Fibroblast of gingiva (primary cell): ENCODE measurements at places on chromosomes 12 and 14.

DNA sequence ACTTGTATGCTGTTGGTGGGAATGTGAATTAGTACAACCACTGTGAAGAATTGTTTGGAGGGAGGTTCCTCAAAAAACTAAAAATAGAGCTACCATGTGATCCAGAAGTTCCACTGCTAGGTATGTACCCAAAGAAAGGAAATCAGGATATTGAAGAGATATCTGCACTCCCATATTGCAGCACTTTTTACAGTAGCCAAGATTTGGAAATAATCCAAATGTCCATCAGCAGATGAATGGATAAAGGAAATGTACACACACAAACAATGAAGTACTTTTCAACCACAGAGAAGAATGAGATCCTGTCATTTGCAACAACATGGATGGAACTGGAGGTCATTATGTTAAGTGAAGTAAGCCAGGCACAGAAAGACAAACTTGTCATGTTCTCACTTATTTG lies 25.9 kb downstream of the TIGAR start:
- DNase-seq: no peak

DNA sequence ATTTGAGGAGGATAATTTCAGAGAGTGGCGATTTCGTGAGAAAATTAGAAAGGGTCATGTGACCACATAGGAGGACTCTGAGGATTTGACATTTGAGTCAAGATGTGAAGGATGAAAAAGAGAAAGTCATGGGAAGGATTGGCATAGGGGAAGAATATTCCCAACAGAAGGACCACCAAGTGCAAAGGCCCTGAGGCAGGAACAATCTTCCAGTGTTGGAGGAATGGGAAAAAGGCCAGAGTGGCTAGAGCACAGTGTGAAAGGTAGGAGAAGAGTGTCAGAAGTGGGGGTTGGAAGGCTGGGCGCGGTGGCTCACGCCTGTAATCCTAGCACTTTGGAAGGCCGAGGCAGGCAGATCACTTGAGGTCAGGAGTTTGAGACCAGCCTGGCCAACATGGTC lies 3.9 kb upstream of the PPP1CC start:
- no peak for DNase-seq

DNA sequence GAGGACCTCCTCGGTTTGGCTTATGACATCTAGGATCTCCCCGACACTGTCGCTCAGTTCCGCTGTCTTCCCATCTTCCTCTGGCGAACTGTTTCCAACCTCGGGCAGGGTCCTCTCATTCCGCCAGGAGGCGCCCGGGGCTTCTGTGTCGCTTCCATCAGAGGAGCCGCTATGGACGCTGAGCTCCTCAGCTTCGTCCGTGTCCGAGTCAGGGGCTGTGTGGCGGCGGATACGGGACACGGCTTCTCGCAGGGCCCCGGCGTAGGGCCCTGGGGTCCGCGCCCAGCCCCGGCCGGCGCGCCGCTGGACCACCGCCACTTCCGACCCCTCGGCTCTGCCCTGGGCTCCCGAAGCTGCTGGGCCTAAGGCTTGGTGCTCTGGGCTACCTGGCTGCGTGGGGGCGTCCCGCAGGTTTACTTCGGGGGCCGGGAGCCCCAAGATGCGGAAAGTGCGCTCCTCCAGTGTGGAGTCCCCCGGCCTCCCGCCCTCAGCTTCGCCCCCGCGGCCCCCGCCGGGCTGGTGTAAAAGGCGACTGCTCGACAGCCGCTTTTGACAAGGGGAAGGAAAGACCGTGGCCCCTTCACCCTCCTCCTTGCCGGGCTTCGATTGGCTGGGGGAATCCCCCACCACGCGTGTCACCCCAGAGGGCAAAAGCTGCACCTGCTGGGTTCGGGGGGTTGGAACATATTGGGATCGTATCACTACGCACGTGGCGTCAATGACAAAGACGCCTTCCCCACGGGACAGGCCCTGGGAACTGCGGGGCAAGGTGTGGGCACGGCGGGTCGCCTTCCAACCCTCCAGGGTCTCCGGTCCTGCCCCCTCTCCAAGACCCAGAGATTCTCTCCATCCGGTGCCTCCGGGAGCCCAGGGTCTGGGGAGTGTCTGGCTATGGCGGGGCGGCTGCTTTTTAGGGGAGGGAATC lies 2.1 kb downstream of the DDN start:
- DNase-seq: peak; percentile 58

DNA sequence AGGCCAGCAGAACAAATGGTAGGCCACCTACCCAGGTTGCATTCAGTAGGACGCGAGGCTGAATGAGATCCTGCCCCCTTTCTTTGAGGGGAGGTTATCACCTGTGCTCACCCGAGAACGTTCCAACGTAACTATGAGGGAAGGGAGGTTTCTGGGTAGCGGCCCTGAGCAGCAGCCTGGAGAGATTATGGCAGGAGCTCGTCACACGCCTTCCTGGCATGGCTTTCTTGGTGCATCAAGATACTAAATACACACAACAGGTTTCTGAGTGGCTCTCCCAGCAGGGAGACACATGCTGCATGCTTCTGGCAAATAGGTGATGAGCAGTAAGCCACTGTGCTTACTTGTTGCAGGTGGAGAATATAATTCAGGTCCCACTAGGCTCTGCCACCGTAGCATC lies 147.7 kb downstream of the CALM1 start:
- DNase-seq: no peak

- no peak for DNase-seq
Observed at GRCh38 chr14:76964695-76965094, 63.8 kb downstream of the IRF2BPL start.

GRCh38 chr12:101939856-101940265 lies 62.5 kb downstream of the DRAM1 start:
- DNase-seq: peak; percentile 77

DNA sequence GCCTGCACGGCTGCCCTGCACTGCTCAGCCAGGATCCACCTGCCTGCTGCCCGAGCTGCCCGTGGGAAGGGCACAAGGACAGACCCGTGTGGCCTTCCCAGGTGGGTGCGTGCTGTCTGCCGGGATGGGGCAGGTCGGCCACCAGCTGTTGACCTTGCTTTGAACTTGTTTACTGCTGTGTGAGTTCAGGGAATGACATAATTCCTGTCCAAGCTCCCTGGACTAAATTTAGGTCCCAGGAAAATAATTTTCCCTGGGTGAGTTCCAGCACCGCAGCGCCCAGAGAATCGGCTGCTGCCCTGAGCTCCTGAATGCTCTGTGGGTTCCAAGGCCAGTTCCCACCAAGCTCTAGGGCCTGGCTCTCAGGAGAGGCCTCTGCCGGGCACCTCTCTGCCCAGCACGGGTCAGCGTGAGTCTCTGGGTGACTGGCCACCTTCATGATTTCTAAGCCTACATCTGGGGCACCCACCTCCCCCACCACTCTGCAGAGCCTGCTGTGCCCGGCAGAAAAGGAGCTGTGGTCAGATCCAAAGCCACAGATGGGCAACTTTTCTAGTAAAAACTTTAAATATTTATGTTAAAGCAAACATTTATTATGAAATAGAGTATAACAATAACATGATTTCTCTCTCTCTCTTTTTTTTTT lies 27.2 kb upstream of the MLXIP start:
- peak; percentile 49 for DNase-seq

- DNase-seq: no peak
Observed at GRCh38 chr14:98819867-98820206, 452.2 kb downstream of the BCL11B start.

DNA sequence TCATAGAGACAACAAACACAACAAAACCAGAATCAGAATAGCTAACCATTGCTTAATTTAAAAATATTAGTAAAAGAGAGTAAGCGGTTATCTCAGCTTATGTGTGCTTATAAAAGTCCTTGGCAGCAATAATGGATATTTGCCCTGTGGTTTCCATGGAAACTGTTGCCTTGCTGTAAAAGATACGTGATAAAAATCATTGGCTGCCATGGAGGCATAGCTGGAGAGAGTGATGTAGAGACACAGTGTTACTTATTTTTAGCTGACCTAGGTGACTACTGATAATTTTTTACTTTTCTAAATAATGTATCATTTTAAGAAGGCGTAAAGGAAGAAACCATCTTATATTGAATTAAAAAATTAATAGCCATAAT lies 92.9 kb downstream of the ERC1 start:
- DNase-seq: peak; percentile 83

DNA sequence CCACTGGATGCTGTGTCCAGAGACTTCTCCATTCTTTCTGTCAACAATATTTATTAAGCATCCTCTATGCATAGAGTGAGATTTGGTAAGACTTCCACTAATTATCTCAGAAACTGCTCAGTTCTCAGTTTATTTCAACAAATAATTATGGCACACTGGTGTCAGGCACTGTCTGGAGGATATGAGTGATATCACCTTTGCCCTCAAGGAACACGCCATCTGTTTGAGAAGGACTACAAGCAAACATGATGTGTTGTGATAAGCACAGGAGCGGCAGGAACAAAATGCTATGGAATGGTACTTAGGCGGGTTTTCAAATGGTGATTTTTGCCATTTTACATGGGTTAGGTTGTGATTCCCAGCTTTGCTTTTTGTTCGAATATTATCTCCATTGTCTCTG lies 229.2 kb downstream of the DPF3 start:
- DNase-seq: no peak

- peak; percentile 77 for DNase-seq
Observed at GRCh38 chr12:121795034-121795968, 1.8 kb upstream of the RHOF start.

GRCh38 chr14:61269321-61270083 lies 11.6 kb downstream of the TMEM30B start:
- peak; percentile 64 for DNase-seq

DNA sequence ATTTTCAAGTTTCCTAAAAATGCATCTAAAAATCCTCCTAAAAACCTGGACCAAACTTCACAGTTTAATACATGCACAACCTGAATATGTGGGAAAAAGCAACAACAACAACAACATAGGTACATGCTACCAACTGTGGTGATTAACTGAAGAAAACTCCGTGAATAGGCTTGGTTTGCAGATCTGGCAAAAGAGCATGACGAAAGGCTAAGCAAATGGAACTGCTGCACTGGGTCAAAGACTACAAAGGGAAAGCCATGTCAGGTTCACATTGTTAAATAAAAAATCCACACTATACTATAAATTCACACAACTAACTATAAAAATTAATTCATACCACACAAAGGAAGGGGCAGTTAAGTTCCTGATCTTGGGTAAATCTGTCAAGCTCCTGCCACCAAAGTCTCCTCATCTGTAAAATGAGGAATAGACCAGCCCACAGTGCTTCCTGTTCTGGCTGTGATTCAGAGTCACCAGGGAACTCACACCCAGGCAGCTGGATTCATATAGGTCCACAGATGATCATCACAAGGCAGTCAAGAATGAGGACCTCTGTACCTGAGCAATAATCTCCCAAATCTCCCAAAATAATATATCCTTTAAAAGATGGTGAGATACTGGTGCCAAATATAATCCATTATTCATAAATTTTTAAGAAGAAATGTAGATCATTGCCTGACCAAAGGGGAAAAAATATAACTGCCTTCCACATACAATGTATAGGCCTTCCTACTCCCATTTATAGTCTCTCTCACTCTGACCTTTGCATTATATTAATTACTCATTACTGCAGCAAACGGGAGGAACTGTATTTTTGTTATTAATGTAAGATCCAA lies 7.0 kb downstream of the CORO1C start:
- no peak for DNase-seq

GRCh38 chr14:92568621-92569479 lies 55.3 kb downstream of the RIN3 start:
- DNase-seq: no peak

DNA sequence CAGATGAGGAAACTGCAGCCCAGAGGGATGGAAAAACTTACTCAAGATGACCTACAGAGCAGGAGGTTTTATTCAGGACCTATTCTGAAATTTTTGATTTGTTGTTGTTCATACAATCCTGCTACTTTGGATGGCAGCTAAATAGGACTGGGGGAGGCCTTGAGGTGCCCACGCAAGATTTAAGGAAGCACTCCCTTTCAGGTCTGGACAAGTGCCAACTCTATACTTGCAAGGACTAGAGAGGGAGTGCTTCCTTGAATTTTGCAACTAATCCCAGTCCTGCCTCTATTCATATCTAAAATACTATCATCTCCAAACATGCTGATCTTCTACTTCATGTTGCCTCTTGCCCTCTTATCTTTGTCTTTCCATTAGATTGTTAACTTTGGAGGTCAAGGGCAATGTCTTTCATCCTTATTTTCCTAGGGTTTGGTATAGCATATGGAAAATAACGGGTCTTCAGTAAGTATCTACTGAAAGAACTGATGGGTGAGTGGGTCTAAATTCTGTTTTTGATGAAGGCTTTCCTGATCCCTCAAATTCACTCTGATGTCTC lies 28.6 kb upstream of the PPM1H start:
- no peak for DNase-seq

DNA sequence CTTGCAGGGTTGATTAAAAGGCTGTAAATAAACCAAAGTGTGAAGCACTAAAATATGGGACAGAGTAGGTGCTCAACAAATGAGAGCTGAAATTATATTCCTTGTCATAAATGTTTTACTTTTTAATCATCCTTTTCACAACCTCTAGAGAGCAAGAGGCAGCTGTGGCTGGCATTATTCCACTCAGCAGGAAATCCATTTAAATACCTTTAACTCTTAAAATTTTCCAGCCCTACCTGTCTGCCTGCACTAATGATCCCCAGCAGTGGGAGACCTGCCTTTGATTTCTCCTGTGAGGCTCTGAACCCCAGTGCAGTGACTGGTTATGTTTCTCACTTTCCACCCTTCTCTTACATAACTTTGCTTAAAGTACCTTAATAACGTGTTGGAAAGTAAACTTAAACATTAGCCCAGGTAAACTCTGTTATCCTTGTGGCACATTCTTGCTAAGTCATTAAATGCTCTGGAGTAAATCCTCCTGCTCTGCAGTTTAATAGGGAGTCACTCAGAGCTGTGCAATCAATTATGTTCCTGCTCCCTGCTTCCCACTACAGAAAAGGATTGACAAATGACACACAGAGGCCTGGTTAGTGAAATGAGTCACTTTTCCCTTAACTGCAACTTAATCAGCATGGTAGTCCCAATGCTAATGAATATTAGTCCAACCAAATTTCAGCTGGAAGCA lies 755.7 kb upstream of the USP15 start:
- DNase-seq: no peak

- DNase-seq: no peak
Observed at GRCh38 chr14:72822946-72823611, 70.8 kb downstream of the DPF3 start.

DNA sequence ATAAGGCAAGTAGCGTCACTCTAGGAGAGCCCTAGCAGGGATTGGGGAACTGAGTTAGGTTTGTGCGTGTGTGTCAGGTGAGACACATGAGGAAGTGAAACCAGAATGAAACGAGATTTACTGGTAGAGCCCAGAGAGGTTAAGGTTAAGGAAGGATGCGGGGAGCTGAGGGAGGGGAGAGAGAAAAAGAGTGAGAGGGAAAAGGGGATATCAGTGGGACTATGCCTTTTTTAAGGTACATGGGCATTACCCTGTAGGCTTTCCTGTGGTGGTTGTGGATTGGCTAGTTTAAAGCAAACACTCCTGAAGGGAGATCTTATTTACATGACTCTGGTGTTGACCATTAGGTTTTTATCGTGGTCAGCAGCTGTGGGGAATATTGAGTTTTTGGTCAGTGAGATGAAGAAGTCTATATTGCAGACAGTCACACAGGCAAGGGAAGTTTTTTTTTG lies 13.9 kb downstream of the ZDHHC17 start:
- no peak for DNase-seq

DNA sequence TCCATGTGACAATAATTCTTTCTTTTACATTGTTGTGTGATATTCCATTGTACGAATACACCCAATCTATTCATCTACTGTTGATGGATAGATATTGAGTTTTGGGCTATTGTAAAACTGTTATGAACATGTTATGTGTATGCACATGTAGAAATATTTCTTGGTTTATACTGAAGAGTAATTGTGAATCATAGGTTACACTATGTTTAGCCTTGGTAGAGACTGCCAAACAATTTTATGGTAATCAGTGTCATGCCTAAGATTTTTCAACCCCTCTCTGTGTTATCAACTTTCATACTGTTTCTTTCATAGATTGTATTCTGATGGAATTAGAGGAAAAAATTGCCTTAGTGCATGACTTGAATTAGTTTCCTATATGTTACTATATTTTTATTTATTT lies 39.5 kb downstream of the FRMD6 start:
- DNase-seq: peak; percentile 56
